Stimulated activated CD4-positive, alpha-beta T cell treated with anti-CD3 and anti-CD28 coated beads, Interleukin-12 subunit alpha, Interleukin-12 subunit beta, amount 100 ng/mL, for 24 hours (primary cell): ENCODE measurements at places on chromosomes 13 and 19.

GRCh38 chr19:33498391-33499000 lies 23.1 kb downstream of the PEPD start:
- no peak for DNase-seq

DNA sequence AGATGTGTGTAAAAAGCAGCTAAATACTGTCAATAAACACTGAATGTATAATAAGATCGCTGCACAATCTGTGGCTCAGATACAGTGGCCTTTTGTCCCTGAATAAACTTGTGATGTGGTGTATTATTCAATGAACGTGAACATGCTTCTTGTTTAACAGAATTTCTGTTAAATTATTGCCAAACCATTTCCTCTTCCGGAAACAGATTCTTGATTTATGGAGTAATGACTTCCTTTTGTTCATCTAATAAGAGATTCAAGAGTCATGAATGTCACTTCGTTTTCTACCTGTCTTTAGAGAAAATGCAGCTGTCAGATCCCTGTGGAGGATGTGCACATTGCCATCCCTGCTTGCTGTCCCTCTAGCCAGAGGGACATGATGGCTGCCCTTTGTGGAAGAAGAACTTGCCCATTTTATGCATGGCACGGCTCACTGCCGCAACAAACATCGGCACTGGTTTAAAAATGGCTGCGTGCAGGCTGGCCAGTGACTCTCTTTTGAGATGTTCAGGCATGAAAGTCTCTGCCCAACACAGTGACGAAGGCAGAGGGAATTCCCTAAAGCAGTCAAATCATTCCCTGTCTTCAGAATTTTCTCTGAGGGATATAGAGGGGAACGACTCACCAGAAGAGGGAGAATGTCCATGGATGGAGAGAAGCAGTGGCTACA lies 3.1 kb upstream of the TNFSF13B start:
- no peak for DNase-seq

DNA sequence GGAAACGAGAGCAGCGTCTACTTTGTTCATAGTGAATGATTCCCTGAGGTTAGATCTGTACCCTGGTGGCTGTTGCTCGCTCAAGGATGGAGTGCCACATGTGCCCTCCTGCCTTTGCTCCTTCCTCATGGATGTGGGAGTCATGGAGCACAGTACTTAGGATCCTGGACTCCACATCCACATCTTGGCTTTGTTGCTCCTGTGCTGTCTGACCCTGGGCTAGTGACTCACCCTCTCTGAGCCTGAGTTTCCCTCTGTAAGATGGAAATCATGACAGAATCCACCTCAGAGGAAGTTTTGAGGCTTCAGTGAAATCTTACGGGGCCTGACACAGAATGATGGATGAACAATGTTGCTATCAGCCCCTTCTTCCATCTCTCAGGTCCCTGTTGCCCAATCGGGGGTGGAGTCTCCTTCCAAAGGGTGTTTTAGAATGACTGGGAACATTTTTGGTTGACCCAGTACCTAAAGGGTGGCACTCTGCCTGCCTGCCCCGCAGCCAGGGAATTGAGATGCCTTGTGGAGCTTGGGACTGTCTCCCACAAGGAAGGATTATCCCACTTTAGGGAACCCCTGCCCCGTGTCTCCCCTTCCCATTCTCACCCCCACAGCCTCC lies 9.8 kb upstream of the TIMM50 start:
- no peak for DNase-seq

GRCh38 chr19:33612928-33613619 lies 8.7 kb upstream of the CHST8 start:
- DNase-seq = no peak

DNA sequence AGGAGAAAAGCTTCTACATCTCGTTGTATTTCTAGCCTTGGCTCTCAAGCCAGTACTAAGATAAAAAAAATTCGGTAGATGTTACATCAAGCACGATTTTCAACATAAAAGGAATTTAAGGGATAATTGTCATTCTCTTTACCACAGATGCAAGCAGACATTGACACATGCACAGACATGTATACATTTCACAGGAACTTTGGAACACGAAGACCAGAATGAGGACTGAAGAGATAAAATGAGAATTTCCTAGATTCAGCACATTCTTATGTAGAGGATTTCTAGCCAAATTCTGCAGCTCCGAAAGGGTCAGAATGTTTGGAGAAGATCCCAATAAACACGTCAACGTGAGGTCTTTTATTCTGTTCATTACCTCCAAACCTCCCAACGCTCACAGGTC lies 284.5 kb upstream of the ARGLU1 start:
- no peak for DNase-seq

DNA sequence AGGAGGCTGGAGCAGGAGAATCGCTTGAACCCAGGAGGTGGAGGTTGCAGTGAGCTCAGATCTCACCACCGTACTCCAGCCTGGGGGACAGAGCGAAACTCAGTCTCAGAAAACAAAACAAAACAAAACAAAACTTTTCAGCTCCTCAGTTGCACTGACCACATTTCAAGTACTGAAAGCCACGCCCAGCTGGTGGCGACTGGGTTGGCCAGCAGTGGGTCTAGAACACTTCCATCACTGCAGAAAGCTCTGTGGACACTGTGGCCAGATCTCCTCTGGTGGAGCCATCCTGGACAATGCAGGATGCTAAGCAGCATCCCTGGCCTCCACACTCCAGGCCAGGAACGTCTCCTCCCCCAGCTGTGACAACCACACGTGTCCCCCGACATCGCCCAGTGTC lies 21.1 kb downstream of the TLE2 start:
- DNase-seq = no peak

DNA sequence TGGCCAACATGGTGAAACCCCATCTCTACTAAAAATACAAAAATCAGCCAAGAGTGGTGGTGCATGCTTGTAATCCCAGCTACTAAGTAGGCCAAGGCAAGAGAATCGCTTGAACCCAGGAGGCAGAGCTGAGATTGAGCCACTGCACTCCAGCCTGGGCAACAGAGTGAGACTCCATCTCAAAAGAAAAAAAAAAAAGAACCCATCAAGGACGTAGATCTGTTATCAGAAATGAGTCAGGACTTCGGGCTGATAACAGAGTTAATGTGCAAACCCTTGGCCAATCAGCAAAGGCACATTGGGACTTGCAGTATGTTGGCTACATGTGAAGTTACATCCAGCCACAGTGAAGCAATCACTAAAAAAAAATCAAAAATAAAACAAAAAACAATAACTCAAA lies 4.8 kb upstream of the LGALS7B start:
- no peak for DNase-seq

DNA sequence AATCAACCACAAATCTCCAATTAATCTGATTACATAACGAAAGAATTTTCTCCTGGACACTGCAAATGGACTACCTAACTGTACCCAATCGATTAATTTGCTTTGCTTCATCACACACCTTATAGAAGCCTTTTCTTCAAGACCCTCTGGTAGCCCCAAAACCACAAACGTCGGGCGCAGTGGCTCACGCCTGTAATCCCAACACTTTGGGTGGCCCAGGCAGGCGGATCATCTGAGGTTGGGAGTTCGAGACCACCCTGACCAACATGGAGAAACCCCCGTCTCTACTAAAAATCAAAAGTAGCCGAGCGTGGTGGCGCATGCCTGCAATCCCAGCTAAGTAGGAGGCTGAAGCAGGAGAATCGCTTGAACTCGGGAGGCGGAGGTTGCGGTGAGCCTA lies 42.9 kb upstream of the ZNF429 start:
- DNase-seq = no peak
